ENCODE measurements at places on chromosomes 3 and 15. TPM values are rescaled to one million over a fixed set of nuclear protein-coding genes. Genes with fewer than 3 reads are reported as not detected.

DNA sequence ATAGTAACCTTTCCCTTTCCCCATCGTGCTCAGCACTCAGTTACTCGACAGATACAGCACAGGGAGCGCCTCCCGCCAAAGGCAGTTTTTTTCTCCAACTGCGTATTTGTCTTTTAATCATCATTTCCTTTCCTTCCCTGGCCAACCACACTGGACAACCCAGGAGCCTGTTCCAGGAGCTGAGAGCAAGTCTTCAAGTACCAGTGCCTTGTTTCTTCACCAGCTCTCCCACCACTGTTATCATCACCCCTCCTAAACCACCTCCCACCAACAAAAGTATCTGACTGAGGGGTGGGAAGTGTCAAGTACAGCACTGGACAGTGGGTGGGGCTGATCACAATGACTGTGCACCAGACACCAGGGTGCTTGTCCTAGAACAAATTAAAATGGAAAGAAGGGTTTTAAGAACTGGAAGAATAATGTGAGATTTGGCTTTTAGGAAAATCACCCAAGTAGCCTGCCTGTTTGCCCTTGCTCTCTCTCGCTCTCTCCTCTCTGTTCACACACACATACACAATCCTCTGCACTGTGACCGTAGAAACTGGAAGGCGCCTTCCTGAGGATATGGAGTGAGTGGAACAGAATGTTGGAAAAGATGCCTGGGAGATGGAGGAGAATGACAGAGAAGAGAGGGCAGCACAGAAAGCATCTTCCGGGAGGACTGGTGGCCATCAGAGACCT, 126.3 kb downstream of the TNIK start:
- DNase-seq = no peak

The MRPS25 gene
- total RNA-seq = 84.0 TPM

GRCh38 chr15:69834761-69835160, 263.0 kb downstream of the TLE3 start:
- DNase-seq = no peak

GRCh38 chr15:66298803-66299251, 5.5 kb downstream of the DIS3L start:
- DNase-seq = no peak

The MKRN2OS gene
- total RNA-seq = 5.3 TPM

The RYK gene
- total RNA-seq = 80.6 TPM

- DNase-seq = no peak
These were observed 2.9 kb downstream of the LTK start for GRCh38 chr15:41510728-41511127.

The ANKUB1 gene
- not detected for total RNA-seq

DNA sequence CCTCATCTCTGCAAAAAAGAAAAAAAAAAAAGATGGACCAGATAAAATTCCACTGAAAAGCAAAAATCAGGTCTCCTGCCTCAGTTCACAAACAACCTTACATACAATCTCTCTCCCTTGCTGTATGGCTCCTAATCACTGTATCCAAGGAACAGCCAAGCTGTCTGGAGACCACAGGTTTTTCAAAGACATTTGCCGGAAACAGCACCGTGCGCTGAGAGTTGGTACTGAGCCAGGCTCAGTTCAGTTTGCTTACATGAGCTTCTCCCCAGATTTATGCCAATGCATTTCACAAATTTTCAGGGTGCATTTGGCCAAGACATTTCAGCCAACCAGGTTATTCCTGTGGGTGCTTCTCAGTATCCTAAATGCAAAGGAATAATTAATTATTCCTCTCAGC, 4.1 kb downstream of the ACP3 start:
- no peak for DNase-seq

The DGKG gene
- 0.96 TPM for total RNA-seq

The GOLGA8H gene
- total RNA-seq = 0.20 TPM

Measured in mucosa of descending colon (tissue), 3 donors.